ENCODE measurements at places on chromosomes 11 and 22. TPM values are rescaled to one million over a fixed set of nuclear protein-coding genes. Genes with fewer than 3 reads are reported as not detected.

The AKIP1 gene
- polyA plus RNA-seq, result 37.7 TPM

The PATE2 gene
- polyA plus RNA-seq, result not detected

The IL10RA gene
- 8.5 TPM for polyA plus RNA-seq

The ENTHD1 gene
- polyA plus RNA-seq, result 0.21 TPM

The OR51E2 gene
- not detected for polyA plus RNA-seq

The NCAPH2 gene
- polyA plus RNA-seq, result 85.8 TPM

The OR8D1 gene
- not detected for polyA plus RNA-seq

The ZNRF3 gene
- polyA plus RNA-seq, result 0.20 TPM

The FAT3 gene
- not detected for polyA plus RNA-seq

The MISFA gene
- polyA plus RNA-seq, result 2.3 TPM

The SCGB2A2 gene
- polyA plus RNA-seq, result not detected

The CEP164 gene
- polyA plus RNA-seq, result 15.2 TPM

The SPDYC gene
- polyA plus RNA-seq, result not detected

The RAG1 gene
- polyA plus RNA-seq, result 0.44 TPM

The IGSF9B gene
- 0.06 TPM for polyA plus RNA-seq

The TRIM49B gene
- polyA plus RNA-seq, result not detected

The GAL3ST1 gene
- not detected for polyA plus RNA-seq

The PKP3 gene
- polyA plus RNA-seq, result not detected

The ATL3 gene
- polyA plus RNA-seq, result 25.9 TPM

The OR2D2 gene
- polyA plus RNA-seq, result not detected

The PRG2 gene
- not detected for polyA plus RNA-seq

The VSIG2 gene
- 0.13 TPM for polyA plus RNA-seq

The NAALAD2 gene
- 0.14 TPM for polyA plus RNA-seq

The CALCA gene
- not detected for polyA plus RNA-seq

The SCO2 gene
- polyA plus RNA-seq, result 8.7 TPM

The ZNF70 gene
- polyA plus RNA-seq, result 0.56 TPM

The HTR3A gene
- not detected for polyA plus RNA-seq

The TRIM34 gene
- 17.8 TPM for polyA plus RNA-seq

The ANGPTL5 gene
- polyA plus RNA-seq, result not detected

The APOL4 gene
- 0.19 TPM for polyA plus RNA-seq

The LRRC32 gene
- polyA plus RNA-seq, result 6.9 TPM

The PATE3 gene
- not detected for polyA plus RNA-seq

The LARGE2 gene
- polyA plus RNA-seq, result not detected

The SLC22A8 gene
- polyA plus RNA-seq, result not detected

The PDE2A gene
- not detected for polyA plus RNA-seq

The MMP10 gene
- polyA plus RNA-seq, result not detected

The DRD4 gene
- not detected for polyA plus RNA-seq

The GTPBP1 gene
- polyA plus RNA-seq, result 25.7 TPM

The TTLL12 gene
- 37.4 TPM for polyA plus RNA-seq

The TNNT3 gene
- not detected for polyA plus RNA-seq

The PRR33 gene
- polyA plus RNA-seq, result 1.0 TPM

The OR5P2 gene
- polyA plus RNA-seq, result not detected

The CNTF gene
- 0.47 TPM for polyA plus RNA-seq

The OR51L1 gene
- polyA plus RNA-seq, result not detected

The BDNF gene
- 0.04 TPM for polyA plus RNA-seq

The FXYD6 gene
- not detected for polyA plus RNA-seq

The ISX gene
- 0.53 TPM for polyA plus RNA-seq

The MOB2 gene
- polyA plus RNA-seq, result 17.6 TPM

The RBMXL2 gene
- polyA plus RNA-seq, result not detected

The RTN4R gene
- polyA plus RNA-seq, result 0.89 TPM

The ARCN1 gene
- polyA plus RNA-seq, result 109 TPM

The KRTAP5-9 gene
- not detected for polyA plus RNA-seq

The CDKN1C gene
- polyA plus RNA-seq, result 0.14 TPM

The KDM4D gene
- polyA plus RNA-seq, result 1.4 TPM
